ENCODE measurements at places on chromosomes 4 and X. TPM values are rescaled to one million over a fixed set of nuclear protein-coding genes. Genes with fewer than 3 reads are reported as not detected.
A peak's percentile ranks its signal among the peaks of the same experiment; 100 is the strongest.

Gene SMIM14
- 37.3 TPM for total RNA-seq

DNA sequence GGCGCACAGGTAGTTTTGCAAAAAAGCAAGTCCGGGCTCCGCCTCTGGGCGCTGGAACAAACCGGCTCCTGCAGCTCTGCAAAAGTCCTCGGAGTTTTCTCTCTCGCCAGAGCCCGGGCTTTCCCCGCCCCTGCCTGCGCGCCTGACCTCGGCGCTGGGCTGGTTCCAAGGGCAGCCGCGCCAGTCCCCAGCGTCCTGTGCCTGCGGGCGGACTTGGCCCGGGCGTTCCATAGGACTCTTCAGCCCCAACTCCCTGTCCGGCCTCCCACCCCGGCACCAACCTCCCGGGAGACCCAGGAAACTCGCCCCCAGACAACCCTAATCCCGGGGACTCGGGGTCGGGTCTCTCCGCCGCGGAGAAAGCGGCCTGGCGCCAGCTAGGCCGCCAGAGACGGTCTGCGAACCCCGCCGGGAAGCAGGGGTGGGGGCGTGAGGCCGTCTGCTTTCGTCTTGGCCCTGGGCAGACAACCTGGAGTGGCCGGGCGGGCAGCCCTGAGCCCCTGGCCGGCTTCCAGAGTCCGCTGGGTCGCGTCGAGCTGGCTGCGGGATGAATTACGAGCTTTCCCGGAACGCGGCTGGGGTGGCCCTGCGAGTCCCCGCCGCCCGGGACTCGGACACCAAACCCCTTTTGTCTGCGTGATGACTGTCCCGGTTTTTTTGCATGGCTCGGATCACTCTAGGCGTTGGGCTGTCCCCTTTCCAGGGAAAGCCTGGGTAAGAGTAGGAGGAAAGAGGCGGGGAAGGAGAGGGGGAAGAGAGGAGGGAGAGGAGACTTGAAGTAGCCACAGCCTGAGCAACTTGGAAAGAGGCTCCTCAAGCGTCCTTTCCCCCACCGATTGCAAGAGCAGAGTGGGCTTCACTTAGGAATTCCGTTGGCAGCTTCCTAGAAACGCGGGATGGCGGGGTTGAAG, 916 bp downstream of the MXRA5 start:
- DNase-seq: no peak

DNA sequence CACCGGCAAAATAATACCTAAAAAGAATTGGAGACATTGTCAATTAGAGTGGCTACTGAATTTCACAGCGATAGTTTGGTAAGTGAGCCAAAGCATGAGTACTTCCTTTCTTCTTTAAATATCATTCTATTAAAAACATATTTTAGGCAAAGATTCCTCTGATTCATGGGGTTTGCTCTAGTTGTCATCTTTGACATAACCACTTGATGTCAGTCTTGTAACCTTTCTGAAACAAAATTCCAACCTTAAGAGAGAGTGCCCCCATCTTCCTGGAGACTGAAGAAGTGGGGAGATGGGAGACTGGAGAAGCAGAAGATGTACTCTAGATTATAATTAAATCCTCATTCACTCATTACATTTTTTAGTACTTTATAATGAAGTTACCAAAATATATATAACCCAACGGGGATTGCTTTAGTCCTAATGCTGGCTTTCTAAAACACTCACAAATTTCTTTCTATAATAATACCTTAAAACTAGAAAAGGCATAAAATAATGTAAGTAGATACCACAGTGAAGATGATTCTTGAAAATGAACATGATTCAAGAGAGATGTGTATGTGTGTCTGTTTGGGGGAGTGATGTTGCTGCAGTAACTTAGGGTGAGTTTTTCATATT, 96.4 kb downstream of the EMCN start:
- DNase-seq: peak; percentile 63

- no peak for DNase-seq
These were observed 28.0 kb downstream of the RBM47 start for GRCh38 chr4:40601641-40602040.

DNA sequence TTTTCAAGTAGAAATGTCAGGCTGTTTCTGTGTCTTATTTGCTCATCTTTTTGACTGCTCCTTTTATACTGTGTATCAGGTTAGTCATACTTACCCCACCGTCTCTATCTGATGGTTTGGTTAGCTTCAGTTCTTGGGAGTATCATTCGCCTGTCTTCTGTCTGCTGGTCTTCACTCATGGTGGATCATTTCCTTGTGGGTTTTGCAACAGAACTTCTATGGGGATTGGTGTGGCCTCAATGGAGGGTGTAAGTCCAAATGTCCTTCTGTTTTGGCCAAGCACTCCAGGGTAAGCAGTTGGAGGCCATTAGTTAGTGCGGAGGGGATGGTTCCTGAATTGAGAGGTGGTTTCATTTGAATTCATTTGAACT, 7.2 kb downstream of the ABCD1 start:
- no peak for DNase-seq

Gene TMSB15A
- total RNA-seq: 2.7 TPM

Gene VCX3B
- not detected for total RNA-seq

GRCh38 chr4:105895583-105896460, 551 bp downstream of the NPNT start:
- DNase-seq: no peak

Gene CCDC160
- total RNA-seq: not detected

Gene TAF9B
- 30.9 TPM for total RNA-seq

DNA sequence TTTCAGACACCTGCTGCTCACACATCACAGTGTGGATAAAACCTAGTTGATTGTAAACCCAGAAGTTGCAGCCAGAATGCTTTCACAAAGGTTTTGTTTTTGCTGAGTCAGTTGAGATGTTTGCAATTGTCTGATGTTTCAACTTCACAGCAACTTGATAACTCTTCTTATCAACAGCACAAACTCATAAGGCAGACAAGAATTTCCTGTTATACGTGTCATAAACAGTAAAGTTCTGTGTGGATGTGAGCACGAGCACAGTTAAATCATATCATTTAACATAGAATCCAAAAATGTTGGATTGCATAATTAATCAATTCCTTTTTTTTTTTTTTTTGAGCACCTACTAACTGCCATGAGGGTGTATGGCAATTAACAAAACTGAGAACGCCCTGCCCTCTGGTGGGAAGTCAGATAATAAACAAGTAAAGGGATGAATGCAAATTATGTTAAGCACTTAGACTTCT, 512.2 kb downstream of the PDHA2 start:
- DNase-seq: no peak

GRCh38 chrX:123181233-123181914, 2.7 kb upstream of the GRIA3 start:
- DNase-seq: no peak

GRCh38 chr4:4247696-4248028, 361 bp downstream of the TMEM128 start:
- DNase-seq: peak; percentile 8

- no peak for DNase-seq
These were observed 108.2 kb downstream of the NSUN7 start for GRCh38 chr4:40857956-40858355.

GRCh38 chr4:7041801-7042502, 1.2 kb upstream of the TADA2B start:
- DNase-seq: no peak

- DNase-seq: no peak
These were observed 109.8 kb upstream of the HPGD start for GRCh38 chr4:174631901-174632758.

GRCh38 chr4:2771264-2771663, 15.1 kb upstream of the TNIP2 start:
- DNase-seq: no peak

DNA sequence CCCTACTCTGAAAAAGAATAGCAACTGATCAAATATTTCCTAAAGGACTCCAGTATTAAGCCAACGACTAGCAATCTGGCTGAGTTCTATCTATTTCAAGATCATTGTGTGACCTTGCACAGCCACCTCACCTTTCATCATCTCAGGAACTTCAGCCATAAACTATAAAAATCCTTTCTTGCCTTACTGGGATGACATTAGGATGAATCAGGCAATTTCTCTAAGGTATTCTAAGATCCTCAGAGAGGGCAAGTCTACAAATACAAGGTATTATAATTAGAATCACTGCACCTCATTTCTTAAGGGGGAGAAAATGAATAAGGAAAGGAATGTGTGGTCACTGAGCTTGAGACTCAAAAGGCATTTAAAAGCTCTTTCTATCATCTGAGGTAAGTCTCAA, 152.6 kb downstream of the GRIA3 start:
- no peak for DNase-seq

- no peak for DNase-seq
These were observed 26.4 kb downstream of the MTMR1 start for GRCh38 chrX:150719621-150720020.

- no peak for DNase-seq
These were observed 49.3 kb upstream of the EPGN start for GRCh38 chr4:74258963-74259362.

GRCh38 chr4:109389369-109390114, 44.1 kb upstream of the SEC24B start:
- DNase-seq: no peak

DNA sequence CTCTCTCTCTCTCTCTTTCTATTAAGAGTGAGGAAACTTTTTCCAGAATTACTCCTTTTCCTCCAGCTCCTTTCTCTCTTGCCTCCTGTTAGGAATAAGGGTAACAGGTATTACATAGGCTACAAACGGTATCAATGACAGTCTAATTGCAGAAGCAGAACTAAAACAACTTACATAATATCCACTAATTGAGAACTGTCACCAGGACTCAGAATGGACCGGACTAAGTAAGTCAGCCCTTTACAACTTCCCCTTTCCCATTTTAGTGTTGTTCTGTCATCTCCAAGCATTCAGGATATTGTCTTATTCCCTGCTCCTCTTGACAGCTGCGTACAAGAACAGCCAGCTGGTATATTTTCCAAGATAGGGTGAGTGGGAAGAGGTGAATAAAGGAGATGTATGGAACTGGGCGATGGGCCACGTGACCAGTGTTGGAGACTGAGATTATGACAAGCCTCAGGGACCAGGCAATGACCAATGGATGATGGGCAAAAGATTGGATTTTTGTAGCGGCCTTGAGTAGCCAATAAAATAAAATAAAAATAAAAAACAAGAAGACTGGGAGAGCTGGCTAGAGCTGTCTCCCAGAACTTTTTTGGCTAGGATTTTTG, 2.3 kb upstream of the FNIP2 start:
- DNase-seq: no peak

GRCh38 chr4:70239131-70239883, 3.1 kb upstream of the CSN3 start:
- no peak for DNase-seq

- DNase-seq: no peak
These were observed 208.8 kb downstream of the TMA16 start for GRCh38 chr4:163703251-163703650.

DNA sequence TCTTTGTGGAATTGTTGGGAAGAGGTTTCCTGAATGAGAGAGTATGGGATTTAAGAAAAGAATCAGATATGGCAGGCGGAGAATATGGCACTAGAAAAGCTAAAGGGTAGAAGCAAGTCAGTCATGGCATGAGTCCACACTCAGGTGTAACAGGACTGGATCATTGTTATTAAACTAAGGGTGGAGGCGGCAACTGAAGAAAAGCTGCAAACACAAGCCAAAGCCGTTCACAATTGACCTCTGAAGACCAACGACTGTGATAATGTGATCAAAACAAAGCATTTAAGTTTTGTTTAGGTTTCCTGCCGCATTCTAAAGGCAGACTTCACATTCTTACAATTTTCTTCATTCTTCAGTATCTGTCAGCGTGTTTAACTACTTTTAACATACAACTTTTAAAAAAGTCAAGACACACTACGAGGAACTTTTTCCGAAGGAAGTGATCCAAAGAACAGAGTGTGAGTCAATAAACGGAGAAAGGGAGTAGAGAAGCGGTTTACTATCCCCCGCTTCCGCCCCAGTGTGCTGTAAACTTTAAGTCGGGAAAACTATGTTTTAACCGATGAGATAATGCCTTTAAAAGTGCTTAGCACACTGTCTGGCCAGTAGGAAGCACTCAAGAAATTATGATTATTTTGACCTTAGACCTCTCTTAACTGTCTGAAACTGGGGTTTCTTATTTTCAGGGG, 909 bp upstream of the SLAIN2 start:
- peak; percentile 67 for DNase-seq

Gene TECRL
- not detected for total RNA-seq

Gene GLRB
- 8.9 TPM for total RNA-seq

Gene CPE
- total RNA-seq: not detected

Gene VEGFC
- 341 TPM for total RNA-seq

Gene PCSK1N
- total RNA-seq: not detected

Gene TRAM1L1
- not detected for total RNA-seq

DNA sequence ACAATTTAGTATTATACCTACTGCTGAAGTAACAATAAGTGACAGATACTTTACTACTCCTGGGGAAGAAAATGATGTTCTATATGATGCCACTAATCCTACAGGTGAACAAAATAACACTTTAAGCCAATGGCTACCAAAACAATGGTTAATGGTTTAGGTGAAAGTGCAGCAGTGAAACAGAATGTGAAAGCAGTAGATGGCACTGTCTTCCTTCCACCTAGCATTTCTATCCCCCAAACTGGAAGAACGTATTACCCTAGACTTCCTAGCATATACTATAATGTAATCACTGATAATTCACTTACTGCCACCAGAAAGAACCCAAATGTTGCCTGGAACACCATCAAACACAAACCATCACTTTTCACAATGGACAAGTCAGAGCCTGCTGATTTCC, 18.9 kb upstream of the CABS1 start:
- DNase-seq: no peak

GRCh38 chrX:42837101-42837726, 59.3 kb upstream of the PPP1R2C start:
- DNase-seq: no peak

DNA sequence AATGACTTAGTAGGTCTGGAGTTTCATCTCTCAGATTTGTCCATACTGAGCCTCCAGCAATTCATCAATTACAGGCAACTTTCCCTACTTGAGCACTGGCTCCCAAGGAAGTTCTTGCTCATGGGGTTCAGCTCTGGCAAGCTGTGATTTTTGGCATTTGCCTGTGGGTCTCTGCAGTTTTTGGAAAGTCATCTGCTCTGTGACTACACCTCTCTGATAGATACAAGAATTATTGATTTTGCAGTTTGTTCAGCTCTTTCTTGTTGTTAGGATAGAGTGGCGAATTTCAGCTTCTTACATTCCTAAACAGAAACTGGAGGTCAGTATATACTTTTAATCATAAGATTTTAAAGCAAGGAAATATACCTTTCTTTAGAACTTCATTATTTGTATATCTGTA, 209.7 kb upstream of the NPY2R start:
- no peak for DNase-seq

DNA sequence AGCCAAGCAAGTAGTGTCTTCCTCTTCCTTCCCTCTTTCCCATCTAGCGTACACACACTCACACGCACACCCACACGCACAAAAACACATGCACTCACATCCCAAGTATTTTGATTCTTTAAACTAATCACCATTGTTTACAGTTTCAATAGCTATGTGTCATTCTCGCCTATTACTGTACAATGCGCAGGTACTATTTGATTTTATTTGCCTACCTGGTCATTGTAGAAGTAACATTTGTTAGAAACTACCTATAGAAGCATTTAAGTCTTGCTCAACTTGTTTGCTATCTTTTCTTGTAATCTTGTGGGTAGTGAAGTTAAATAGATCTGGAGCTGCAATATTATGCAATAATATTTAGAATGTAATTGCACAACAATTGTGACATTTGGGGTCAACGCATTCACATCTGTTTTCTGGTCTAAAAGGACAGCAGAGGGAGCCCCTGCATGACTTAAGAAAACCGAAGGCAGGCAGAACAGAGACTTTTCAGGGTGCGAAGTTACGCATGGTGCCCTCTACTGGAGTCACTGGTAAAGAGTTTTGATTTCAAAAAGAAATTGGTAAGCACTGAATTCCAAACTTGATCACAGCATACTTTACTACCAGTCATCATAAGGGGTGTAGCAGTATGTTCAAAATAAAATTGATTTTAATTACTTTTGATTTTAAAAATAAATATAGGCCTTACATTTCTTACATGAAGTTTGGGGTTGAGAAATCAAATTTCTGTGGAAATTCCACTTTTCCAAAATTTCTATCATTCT, 503.3 kb upstream of the FAM241A start:
- DNase-seq: peak; percentile 82

Data from HFFc6 (cell line).